Fibroblast of skin of left quadriceps (primary cell): ENCODE measurements at places on chromosomes 11 and 22.

DNA sequence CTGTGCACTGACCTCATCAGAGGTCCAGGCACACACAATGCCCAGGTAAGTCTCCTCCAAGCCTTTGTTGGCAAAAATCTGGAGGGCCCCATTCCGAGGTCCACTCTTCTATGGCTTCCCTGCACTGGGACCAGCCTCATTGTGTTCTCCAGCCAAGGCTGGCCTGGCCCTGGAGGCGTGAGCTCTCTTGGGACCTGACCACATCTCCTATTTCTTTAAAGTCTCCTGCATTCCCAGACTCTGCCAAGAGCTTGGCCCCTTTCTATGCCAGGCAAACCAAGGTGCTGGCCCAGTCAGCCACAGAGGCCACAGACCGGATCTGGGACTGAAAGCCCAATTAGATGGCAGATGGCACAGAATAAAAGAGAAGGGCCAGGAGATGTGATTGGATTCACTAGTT lies 55.1 kb downstream of the C11orf58 start:
- no peak for DNase-seq

- DNase-seq: no peak
Measured at GRCh38 chr11:34605481-34606325, 15.2 kb upstream of the EHF start.

DNA sequence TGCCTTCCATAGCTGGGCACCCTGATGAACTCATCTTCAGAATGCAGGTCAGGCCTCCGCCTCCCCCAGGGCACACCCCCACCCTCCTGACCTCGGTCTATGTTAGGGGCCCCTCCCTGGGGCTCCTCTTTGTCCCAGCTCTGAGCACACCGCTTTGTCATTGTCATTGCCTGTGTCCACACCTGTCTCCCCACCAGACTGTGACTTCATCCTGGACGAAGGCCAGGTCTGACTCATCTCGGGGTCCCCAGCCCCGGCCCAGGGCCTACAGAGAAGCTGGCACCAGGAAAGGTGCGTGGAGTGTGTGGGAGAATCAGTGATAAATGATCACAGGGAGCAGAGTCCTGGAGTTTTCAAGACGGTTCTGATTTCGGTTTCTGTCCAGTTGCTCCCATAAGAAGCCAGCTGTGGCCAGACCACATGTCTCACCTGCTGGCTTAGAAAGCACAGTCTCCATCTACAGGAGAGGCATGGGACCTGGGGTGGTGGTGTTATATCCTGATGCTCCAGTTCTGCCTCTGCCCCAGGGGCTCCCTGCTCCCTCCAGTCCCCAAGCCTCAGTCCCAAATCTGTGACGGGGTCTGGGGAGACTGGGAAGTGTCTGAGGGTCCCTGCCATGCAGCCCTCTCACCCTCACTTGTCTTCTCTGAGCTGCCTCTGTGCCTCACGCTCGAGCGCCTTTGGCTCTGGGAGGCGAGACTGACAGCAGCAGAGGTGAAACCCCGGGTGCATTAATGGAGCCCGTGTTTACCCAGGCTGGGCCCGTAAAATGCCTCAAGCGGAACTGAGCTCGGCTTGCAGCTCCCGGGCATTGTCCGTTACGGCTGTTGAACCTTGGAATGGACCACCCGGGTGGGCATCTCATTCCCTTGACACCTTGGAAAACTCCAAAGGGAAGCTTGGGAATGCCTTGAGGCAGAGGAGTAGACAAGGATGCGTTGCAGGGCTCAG lies 85.5 kb upstream of the WNT11 start:
- DNase-seq: no peak

- no peak for DNase-seq
Measured at GRCh38 chr11:70510106-70510505, 111.8 kb downstream of the CTTN start.

GRCh38 chr11:79244241-79244772 lies 196.5 kb downstream of the TENM4 start:
- peak; percentile 94 for DNase-seq

DNA sequence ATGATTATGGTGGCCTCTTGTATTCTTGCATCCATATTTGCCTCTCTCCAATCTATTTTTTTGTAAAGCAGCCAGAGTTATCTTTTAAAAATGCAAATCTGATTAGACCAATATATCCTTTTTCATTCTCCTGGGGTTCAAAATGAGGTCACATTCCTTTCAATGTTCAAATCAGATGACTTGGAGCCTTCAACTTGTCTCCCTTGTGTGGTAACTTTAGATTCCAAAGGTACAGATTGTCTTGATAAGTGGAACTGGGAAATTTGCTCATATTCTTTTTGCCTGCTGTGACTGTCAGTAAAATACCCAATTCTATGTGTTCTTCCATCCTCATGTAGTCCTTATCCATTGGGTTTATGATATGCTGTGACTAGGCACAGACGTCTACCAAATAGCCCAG lies 15.1 kb upstream of the CAPRIN1 start:
- DNase-seq: no peak

GRCh38 chr22:36197514-36198146 lies 4.0 kb downstream of the APOL4 start:
- DNase-seq: no peak

DNA sequence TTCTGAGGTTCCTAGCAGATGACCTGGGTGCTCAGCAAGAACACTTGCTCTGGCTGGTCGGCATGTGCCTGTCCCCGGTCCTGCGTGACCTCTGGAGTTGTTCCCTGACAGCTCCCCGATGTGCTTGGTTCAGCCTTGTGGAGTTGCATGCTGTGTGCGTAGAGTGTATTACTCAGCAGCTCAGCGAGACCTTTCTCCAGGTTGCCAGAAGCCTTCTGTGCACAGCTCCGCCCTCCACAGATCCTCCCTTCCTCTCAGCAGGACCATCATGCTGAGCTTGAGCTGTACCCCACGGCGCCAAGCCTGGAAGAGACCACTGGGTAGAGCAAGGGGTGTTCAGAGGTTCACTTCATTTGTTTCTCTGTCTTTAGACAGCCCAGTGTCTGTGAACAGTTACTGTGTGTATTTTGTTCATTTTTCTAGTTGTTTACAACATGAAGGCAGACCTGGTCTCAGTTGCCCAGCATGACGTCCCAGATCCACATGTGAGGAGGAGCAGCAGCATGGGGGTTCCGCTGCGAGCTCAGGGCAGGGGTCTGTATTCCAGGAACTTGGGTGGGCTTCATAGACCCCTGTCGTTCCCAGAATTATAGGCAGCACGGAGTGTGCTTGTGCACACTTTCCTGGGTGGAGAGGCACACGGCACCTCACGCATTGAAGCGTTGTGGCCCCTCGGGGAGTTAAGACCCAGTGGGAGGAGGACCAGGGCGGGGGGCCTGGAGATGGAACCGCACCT lies 148.6 kb downstream of the IGLL1 start:
- no peak for DNase-seq

DNA sequence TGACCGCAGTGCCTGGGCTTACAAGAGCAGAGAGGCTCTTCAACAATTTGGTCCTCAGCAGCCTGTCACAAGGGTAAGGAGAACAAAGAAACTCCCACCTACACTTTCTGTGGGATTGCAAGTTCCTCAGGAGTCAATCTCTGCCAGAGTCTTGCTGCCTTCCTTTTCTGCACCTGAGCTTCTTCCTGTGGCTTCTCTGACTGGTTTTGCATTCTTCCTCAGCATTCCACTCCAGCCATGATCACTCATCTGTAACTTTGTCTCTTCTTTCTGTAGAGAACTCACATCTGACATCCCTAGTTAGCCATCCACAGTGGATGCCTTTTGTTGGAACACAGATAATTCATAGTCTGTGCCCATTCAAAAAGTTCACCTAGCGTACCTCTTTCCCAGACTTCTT lies 14.2 kb upstream of the OR6A2 start:
- no peak for DNase-seq

DNA sequence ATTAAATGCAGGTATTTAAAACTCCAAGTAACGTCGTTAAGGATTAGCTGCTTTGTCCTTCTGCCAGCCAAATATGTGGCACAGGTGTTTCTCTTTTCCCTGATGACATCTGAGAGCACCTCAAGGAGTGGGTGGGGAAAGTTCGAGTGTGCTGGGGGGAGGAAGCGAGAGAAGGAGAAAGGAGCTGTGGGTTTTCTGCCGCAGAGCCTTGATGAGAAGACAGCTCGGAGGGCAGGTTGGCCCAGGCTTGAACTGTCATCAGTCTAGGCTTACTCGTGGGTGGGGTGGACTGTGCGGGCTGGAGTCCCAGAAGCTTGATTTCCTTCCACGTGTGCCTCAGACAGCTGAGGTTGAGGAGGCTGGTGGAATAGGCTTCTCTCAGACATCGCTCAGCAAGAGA lies 15.2 kb upstream of the SORL1-AS1 start:
- DNase-seq: no peak

GRCh38 chr11:27395556-27396258 lies 32.7 kb upstream of the CCDC34 start:
- no peak for DNase-seq

- no peak for DNase-seq
Measured at GRCh38 chr11:48094643-48095339, 114.4 kb downstream of the PTPRJ start.

- no peak for DNase-seq
Measured at GRCh38 chr22:49850021-49850911, 3.4 kb upstream of the ZBED4 start.

DNA sequence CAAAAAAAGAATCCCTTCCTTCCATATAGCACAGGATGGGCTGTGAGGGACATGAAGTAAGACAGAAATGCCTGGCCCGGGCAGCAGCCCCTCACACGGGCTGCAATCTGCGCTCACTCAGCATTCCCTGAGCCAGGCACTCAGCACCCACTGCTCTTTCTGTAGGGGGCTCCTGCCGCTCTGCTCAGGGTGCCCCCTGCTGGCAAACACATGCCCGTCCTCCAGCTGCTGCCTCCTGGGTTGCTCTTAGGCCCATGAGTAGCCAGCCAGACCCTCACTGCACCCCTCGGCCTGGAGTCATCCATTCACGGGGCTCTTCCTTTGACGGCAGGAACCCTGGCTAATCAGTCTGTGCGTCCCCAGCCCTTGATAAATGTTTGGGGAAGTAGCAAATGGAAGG lies 6.9 kb downstream of the MCAT start:
- DNase-seq: no peak

- no peak for DNase-seq
Measured at GRCh38 chr22:43895986-43896645, 4.3 kb upstream of the PNPLA5 start.

GRCh38 chr11:104609311-104610085 lies 288.8 kb downstream of the CASP12 start:
- DNase-seq: peak; percentile 33

- no peak for DNase-seq
Measured at GRCh38 chr22:22910272-22911240, 22.9 kb downstream of the IGLL5 start.

DNA sequence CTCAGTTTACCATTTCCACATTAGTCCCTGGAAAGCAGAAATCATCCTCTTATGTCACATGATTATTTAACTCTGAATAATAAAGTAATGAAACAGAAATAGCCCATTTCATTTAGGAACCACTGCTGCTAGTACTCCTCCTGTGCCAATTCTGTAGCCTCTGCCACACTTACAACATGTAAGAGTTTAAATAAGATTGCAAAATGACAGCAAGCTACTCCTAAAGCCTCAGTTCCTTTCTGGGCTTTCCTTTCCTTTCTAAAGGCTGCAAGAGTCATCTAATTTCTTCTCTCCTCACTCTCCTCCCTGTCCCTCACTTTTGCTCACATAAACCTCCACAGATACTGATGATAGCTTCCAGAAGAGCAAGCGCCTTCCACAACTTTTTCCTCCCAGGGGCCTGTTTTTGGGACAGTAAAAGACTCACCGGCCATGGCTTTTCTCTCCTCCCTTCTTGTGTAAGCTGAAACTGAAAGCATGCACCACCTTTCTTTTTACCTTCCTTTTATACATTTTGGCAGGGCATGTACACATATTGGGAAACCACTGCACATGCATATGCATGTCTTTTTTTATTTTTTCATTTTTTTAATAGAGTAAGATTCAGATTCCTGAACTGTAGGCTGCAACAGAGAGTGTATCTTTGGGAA lies 38.5 kb downstream of the CARD18 start:
- DNase-seq: no peak

DNA sequence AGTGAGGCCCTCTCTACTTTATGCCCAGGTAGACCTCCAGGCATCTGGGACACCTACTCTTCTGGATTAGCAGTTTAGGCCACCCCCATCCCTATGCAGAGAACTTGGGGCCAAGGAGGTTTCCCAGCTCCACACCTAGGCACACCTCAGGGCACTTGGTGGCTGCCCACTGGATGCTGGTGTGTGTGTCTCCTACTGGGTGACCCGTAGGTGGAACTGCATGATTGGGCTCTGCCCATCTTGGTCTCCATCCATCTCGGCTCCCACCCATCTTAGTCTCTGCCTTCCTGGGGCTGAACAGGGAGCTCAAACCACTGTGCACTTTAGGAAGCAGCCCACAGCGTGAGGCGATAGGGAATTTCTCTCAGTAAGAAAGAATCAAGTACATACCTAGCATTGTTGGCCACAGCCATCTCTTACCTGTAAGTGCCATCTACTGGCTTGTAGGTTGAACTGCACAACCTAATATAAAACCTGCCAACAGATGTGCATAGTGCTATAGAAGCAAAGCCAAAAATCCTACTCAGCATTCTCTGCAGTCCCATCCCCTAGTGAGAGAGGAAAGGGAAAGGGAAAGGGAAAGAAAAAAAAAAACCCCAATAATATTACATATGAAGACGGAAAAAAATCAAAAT lies 61.6 kb upstream of the PTPN5 start:
- DNase-seq: peak; percentile 1

GRCh38 chr22:30159561-30160353 lies 79.5 kb downstream of the HORMAD2 start:
- peak; percentile 27 for DNase-seq

DNA sequence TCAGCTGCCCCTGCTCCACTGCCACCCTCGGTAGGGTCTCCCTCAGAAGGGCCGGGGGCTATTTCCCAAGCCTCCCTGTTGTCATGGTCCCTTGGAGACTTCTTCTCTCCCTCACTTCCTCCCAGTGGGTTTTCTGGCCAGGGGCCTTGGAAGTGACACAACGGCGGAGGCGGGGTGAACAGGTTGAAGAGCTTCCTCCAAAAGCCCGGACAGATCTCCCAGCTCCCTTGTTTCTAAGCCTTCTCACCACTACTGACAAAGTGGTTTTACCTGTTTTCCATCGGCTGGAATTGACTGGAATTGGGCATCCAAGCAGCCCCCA lies 14.5 kb downstream of the MYH9 start:
- no peak for DNase-seq

- DNase-seq: peak; percentile 76
Measured at GRCh38 chr11:103946793-103947545, 89.5 kb upstream of the DDI1 start.
